ENCODE measurements at places on chromosomes 2 and 18.

- no peak for DNase-seq
These were observed 971.7 kb upstream of the GYPC start for GRCh38 chr2:125684256-125684655.

DNA sequence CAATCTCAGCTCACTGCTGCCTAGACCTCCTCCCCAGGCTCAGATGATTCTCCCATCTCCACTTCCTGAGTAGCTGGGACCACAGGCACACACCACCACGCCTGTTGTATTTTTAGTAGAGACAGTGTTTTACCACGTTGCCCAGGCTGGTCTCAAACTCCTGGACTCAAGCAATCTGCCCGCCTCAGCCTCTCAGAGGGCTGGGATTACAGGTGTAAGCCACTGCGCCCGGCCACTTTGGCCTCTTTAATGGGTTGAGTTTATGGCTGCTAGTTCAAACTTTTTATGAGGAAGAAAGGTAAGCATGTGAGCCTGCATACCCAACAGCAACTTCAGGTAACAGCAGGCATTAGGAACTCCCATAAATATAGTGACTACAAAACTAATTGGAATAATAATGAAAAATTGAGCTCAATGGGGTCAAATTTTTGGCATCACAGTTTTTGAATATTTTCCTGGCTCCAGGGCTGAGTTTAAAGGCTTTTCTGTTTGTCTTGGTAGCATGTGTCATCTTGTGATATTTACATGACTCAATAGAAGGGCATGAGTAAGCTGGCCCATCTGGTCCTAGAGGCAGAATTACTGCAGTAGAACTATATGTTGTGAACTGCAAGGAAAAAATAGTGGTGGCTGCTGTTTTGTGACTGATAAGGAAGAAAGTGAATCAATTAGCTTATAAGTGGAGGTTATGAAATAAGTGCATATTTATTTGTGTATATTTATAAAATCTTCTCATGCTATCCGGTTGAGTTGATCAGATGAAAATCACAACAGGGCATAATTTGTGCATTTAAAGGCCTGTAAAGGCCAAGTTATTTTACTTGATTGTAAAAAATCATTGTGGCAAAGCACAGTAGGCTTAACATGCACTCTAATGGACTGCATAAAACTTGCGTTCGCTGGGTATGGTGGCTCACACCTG is 24.8 kb downstream of the GALM start:
- peak; percentile 91 for DNase-seq

GRCh38 chr2:241275504-241275903 is 40.0 kb downstream of the HDLBP start:
- no peak for DNase-seq

DNA sequence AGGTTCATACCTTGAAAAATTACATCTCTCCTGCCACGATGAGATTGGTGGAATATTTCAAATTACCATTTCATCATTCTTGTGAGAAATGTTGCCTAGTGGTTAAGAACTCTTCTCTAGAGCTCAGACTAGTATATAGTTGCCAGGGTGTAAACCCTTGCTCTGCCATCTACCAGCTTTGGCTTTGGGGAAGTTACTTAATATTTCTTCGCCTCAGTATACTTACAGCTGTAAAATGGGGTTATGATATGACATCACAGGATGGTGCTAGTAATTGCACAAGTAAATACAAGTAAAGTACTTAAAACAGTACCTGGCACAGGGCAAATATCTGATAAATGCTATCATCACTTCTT is 1.5 kb downstream of the SPOPL start:
- peak; percentile 13 for DNase-seq

DNA sequence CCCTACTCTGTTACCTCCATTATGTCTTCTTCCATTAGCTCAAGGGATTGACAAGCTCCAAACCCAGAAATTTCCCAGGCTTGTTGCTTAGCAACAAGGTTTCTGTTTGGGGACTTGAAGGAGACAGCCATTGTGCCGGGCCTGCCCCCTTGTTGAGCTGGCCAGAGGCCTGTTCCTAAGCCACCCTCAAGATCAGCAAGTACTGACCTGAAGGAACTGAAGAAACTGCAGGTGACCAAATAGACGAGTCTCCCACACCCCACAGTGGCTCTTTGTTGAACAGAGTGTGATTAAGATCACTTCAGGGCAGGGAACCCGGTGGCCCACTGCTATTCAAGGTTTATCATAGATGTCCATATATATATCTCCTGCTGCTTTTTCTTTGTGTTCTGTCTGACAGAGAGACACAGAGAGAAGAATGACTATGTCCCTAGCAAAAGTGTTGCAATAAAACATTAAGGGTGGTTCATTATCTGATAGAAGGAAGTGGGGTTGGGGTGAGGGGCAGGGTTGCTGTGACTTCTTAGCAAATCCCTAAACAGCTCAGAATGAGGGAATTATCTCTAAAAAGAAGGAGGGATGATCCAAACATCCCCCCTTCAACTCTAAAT is 69.2 kb downstream of the RNF144A start:
- no peak for DNase-seq

Measured in GM03348 (cell line).